ENCODE measurements at places on chromosomes 7 and 10.

DNA sequence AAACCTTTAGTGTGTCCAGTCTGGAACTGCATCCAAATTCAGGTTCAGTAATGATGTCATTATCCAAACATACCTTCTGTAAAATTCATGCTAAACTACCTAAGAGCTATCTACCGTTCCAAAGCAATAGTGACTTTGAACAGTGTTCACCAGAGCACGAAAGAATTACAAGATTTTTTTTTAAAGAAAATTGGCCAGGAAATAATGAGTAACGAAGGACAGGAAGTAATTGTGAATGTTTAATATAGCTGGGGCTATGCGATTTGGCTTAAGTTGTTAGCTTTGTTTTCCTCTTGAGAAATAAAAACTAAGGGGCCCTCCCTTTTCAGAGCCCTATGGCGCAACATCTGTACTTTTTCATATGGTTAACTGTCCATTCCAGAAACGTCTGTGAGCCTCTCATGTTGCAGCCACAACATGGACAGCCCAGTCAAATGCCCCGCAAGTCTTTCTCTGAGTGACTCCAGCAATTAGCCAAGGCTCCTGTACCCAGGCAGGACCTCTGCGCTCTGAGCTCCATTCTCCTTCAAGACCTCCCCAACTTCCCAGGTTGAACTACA is 694 bp upstream of the FAS start:
- no peak for DNase-seq

GRCh38 chr10:65125212-65125611 is 1604.0 kb downstream of the REEP3 start:
- DNase-seq = no peak

GRCh38 chr7:18531539-18531938 is 36.0 kb downstream of the HDAC9 start:
- DNase-seq = no peak

DNA sequence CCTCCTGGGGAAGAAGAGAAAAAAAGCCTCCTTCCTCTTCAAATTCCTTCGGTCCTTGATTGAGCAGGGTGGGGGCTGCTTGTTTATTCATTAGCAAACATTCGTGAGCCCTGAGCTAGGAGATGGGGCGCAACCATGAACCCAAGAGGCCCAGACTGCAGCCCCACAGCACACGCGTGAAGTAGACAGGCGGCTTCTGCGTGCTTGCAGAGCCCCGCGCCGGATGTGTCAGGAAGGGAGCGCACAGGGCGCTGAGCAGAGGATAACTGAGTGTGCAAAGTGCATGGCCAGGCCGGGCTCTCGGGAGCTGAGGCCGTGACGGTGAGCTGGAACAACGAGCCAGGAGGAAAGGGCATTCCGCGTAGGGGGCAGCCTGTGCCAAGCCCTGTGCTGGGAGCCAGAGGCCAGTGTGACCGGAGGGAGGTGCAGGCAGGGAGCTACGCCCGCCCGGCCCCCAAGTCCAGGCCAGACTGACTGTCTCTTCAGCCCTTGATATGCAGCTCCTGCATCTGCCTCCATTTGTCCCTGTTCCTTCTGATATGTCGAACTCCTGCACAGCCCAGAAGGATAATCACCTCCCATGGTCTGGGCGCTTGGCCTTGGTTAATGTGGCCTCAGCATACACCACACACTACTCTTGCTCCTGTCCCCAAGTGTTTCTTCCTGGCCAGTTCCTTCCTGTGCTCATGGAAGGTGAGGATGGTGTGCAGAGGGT is 4.6 kb downstream of the FOXL3 start:
- DNase-seq = no peak

DNA sequence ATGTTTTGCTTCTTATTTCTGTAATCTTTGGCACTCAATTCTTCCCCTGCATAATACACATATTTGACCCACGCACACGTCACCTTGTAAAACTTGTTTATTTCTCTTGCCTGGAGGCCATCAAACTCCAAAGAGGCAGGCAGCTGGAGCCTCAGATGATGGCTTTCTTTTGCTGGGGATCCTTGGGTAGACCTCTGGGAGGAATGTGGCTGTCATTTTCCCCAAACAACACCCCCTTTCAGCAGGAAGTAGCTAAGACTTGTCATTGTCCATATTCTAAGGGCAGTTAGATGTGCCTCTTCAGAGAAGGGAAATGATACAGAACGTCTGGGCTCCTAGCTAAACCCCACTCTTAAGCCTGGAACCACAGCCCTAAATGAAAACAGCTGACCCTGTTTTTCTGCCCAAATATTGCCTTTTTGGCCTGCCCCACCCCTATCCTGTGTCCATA is 111.3 kb downstream of the ITGB8 start:
- no peak for DNase-seq

- DNase-seq = no peak
Measured at GRCh38 chr7:44290252-44290620, 35.2 kb downstream of the CAMK2B start.

DNA sequence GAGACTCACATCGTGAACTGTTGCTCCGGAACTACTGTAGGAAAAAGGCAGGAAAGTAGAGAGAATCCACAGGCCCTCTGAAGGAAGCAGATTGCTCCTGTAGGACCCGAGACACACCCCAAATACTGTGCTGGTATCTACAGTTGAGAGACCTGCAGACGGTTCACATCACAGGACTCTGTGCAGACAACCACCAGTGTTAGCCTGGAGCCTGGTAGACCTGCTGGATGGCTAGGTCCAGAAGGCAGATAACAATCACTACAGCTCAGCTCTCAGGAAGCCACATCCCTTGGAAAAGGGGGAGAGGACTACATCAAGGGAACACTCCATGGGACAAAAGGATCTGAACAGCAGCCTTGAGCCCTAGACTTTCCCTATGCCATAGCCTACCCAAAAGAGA is 311.8 kb upstream of the PRKCQ start:
- no peak for DNase-seq

DNA sequence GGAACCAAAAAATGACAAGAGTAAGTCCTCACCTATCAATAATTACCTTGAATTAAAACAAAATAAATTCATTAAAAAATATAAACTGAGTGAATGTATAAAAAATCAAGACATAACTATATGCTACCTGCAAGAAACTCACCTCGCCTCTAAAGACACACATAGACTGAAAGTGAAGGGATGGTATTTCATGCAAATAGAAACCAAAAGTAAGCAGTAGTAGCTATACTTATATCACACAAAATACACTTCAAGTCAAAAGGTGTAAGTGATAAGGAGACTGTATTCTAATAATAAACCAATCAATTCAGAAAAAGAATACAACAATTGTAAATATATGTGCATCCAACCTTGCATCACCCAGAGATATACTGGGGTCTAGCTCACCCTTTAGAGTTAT is 332.6 kb downstream of the SH2D4B start:
- no peak for DNase-seq

GRCh38 chr10:18474118-18474455 is 177.3 kb downstream of the NSUN6 start:
- no peak for DNase-seq

- DNase-seq = no peak
Measured at GRCh38 chr7:39501358-39501757, 64.8 kb upstream of the YAE1 start.

DNA sequence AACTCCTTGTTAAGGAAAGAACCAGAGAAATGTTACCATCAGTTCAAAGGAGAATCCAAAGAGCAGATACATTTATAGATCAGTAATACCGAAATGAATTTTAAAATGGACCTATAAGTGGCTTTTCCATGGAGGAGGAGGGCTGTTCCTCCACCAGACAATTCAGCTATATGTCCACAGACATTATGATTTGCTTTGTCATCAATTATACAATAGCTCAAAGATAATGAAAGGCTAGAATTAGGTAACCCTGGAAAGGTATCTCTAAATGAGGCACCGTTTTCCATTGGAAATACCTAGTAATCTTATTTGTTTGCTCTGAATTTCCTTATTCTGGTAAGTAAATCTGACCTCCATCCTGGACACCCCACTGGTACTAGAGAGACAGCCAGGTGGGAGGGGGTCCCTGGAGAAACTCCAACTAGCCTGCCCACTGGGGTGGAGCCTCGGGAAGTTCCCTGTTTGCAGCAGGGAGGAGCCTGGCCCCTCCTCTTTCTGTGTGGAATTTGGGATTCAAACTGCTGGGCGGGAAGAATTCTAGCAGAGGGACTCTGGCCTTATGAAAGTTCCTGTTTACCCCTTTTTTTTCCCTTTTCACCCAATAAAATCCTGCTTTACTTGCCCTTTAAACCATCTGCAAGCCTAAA is 218.0 kb downstream of the PHF14 start:
- DNase-seq = no peak

DNA sequence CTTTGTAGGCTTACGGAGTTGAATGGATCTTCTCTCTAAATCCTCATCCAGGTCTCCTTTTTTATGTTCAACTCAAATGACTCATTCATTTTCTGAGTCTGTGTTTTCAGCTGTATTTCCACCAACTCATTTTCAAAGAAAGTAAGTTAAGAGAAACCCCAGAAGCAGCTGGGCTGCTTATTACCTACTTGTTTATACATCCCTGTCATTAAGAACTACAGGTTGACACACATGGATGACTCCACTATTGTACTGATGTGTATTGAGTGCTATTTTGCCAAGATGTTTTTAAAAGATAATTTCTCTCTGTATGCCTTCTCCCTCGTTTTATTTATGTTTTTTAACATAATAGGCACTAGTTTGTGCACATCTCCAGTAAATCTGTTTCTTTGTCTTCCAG is 41.9 kb downstream of the DGKI start:
- no peak for DNase-seq

- no peak for DNase-seq
Measured at GRCh38 chr10:35417313-35417625, 81.0 kb downstream of the CCNY start.

- no peak for DNase-seq
Measured at GRCh38 chr10:100858261-100858660, 54.5 kb upstream of the SLF2 start.
